ENCODE measurements at places on chromosomes 7 and 10.

DNA sequence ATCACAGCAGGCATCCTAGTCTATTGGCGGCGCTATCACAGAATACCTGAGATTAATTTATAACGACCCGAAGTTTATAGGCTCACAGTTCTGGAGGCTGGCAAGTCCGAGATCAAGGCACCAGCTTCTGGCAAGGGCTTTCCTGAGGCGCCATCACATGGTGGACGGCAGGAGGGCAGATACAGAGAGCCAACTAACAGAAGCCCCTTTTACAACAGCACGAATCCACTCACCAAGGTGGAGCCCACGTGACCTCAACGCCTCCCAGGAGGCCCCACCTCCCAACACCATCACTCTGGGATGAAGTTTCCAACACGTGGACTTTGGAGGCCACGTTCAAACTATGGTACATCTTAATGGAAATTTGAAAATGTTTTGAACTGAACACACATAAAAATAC lies 255.3 kb downstream of the ELFN1 start:
- no peak for DNase-seq

DNA sequence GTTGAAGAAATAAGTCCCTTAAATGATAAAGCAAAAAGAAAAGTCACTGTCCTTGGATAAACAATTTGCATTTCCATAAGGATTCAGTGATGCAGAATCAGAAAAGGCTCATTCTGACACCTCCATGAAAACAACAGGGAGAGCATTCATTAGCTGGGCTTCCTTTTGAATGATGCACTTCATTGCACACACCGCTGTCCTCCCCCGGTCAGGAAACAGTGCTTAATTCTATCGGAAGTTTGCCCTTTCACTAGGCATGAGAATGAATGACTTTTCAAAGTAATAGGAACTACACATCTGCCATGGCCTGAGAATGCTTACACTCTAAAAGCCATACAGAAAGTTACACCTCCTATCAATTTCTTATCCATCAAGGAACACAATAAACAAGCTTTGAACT lies 4.2 kb downstream of the PCDH15 start:
- DNase-seq, result no peak

DNA sequence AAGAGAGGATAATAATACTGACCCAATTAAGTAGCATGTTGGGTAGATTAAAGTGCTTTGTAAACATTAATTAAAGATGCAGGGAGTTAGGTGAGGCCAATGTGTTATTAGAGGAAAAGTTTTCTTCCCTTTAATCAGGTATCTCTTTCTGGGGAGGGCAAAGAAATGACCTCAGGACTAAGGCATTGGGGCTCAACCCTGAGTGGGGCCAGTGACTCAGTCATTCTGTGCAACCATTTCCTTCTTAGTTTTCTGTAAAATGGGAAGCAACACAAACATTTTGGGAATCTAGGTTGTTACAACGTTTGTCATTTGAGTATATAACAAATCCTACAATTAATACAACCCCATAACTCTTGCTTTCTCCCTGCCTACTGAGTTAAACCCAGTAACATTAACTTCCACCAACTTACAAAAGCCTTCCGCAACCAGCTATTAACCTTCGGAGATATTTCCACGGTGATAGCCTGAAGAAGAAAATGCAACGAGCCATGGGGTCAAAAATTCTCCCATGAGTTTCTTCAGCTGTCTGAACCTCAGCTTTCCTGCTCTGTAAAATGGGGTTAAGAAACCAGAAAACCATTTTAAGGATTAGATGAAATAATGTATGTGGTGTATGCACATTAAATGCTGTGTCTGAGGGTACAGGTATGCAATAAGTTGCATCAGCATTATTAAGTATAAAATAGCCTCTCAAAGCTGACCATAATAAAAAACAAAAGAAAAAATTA lies 965 bp upstream of the PROSER2 start:
- no peak for DNase-seq

- no peak for DNase-seq
Observed at GRCh38 chr10:92490387-92490786, 83.5 kb downstream of the IDE start.

DNA sequence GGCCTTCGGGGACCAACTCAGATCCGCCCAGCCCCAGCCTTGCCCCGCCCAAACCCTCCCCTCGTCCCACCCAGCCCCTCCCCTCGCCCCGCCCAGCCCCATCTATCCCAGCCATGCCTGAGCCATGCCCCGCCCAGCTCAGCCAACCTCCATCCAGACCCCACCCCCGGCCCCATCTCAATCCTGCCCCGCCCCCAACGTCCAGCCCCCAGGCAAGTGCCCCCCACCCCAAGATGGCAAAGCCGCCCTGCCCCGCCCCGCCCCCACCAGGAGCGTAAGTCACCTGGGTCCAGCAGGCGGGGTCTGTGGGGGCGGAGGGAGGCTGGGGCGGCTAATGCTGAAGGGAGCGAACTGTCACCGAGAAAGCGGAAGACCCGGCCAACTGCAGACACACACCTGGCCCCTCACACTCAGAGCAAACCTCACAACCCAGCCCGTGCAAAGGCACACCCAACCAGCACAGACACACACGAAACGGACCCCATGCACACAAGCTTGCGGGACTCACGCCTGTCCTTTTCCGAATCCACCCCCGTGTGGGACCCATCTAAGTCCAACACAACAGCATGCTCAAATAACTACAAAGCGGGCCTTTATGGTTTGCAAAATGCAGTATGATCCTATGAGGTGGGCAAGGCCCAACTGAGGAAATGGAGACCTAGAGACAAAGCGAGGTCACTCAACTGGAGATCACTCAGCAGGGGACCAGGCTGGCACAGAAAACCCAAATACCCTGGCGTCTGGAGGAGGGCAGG lies 11.5 kb upstream of the OGA start:
- no peak for DNase-seq

GRCh38 chr10:28254290-28254985 lies 48.4 kb downstream of the MPP7 start:
- DNase-seq, result no peak

DNA sequence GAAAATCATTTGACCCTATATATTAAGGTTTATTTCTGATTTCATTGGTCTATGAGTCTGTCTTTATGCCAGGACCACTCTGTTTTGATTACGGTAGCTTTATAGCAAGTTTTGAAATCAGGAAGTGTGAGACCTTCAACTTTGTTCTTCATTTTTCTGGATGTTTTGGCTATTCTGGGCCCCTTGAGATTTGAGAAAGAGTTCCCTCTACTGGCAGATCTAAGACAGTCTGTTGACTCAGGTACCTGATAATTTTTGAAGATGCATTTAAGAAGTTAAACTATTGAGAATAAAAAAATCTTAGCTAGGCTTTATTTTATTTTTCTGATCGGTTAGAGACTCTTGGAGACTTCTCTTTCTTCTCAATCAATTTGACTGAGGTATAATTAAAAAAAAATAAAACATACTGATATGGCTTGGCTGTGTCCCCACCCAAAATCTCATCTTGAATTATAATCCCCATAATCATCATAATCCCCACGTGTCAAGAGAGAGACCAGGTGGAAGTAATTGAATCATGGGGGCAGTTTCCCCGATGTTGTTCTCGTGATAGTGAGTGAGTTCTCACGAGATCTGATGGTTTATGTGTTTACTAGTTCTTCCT lies 209.2 kb downstream of the SNX10 start:
- DNase-seq, result no peak

GRCh38 chr10:93580828-93581227 lies 14.4 kb downstream of the FFAR4 start:
- no peak for DNase-seq

DNA sequence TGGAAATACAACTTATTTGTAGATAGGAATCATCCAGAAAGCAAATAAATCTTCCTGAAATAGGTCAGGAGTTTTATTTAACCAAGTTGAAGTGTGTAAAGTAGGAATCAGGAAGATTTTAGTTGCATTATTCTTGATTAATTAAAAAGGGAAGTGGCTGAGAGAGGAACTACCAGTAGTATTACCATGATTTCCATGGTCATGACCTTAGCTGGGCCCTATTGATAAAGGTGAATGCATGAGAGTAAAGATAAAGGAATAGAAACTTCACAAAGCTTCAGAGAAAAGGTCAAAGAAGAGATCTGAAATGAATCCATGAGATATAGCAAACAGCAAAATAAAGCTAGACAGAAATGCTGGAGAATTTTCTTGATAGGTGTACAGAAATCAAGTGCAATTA lies 46.2 kb upstream of the DLX6 start:
- DNase-seq, result no peak

DNA sequence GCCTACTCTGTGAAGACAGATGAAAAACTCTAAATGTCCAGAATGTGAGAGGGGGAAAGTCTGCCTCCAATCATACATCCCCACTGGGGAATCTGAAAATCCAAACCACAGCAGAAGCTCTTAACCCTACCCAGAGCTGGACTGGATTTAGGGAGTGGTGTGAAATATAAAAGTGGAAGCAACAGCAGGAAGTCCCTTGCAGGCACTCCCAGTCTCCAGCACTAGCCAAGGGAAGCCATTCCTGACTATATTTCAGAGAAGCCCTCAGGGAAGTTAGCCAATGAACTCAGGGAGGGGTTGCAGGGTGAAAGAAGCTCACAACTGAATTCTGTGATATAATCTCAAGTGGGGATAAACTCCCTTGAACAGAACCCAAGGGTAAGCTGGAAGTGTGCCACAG lies 51.5 kb downstream of the CRPPA start:
- no peak for DNase-seq

DNA sequence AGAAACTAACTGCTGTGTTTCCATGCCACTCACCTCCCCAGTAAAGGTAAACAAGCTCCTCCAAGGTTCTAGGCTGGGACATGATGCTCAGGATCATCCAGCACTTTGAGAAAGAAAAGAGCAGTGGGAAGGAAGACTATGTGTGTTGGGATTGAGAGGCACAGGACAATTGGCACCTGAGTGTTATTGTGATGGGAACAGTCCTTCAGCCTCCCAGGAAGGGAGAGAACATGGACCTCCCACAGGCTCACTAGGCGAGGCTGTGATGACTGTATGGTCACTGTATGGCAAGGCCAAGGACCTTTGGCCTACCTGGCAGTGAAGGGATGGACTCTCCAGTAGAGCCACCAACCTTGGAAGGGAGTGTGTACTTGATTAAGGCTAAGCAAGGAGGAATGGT lies 123.2 kb upstream of the UNC5B start:
- DNase-seq, result no peak

DNA sequence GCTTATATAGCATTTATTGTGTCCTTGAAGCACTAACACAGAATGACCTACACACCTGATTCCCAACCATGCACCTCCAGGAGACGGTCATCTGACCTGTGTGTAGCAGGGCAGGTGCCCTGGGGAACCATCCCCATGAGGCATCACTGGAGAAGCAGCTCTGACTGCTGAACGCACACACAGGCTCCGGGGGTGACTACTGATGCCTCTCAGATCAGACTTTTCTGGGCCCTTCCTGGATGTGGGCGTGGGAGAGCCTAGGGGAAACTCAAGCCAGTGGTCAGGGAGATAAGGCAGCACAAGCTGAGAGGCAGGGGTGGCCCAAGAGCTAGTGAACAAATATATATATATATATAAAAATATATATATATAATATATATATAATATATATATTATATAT lies 37.6 kb downstream of the CPXM2 start:
- no peak for DNase-seq

GRCh38 chr7:28617308-28617880 lies 205.1 kb downstream of the CREB5 start:
- no peak for DNase-seq

- DNase-seq, result no peak
Observed at GRCh38 chr7:114956702-114957101, 34.8 kb downstream of the MDFIC start.

DNA sequence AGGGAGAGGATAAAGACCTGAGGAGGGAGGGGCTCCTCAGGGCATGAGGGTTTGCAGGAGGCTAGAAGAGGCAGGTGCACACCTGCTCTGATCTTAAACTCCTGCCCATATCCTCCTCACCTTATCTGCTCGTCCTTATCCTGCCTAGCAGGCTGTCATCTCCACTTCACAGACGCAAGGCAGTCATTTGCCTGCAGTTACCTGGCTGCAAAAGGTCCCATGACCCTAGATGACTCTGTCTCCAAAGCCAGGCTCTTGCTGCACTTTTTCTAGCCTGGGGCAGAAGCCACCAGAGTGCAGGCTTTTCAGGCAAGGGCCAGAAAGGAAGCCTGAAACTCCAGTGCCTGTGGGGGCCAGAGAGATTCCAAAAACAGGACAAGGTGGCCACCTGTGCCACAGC lies 1.7 kb upstream of the ZNF853 start:
- DNase-seq, result no peak

GRCh38 chr7:36896418-36896817 lies 172.1 kb upstream of the AOAH start:
- DNase-seq, result no peak

GRCh38 chr7:157235357-157236333 lies 96.9 kb downstream of the UBE3C start:
- no peak for DNase-seq

GRCh38 chr7:19294619-19295018 lies 149.4 kb upstream of the FERD3L start:
- DNase-seq, result no peak

DNA sequence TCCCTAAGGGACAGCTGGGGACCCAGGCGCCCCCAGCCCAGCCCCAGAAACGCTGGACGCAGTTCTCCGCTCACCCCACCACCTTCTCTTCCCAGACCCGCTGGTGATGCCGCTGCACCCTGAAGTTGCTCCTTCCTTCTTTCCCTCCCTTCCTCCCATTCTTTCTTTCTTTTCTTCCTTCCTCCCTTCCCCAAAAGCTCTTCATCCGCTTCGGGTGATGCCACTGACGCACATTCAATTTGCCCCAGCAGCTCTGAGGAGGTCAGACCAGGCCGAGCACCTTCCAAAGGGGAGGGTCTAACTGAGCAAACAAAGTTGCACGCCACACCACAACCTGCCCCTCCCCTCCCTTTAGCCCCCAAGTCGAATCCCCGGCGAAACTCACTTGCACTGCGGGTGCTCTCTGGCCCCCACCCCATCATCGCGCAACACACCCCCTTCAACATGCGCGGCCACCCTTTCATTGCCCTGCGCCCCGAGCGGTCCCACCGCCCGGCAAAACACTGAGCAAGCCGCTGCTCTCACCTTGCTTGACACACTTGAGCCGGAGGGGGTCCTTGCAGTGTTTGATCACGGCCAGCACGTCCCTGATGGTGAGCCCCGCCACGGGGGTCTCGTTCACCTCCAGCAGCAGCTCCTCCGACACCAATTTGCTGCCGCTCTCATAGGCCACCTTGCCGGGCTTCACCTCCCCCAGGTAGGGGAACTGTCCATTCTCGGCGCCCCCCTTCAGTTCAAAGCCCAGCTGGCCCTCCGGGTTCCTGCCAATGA lies 787 bp downstream of the MAGI2 start:
- no peak for DNase-seq

GRCh38 chr10:12056748-12057147 lies 12.0 kb upstream of the DHTKD1 start:
- no peak for DNase-seq

- no peak for DNase-seq
Observed at GRCh38 chr10:3803927-3804741, 19.1 kb upstream of the KLF6 start.

DNA sequence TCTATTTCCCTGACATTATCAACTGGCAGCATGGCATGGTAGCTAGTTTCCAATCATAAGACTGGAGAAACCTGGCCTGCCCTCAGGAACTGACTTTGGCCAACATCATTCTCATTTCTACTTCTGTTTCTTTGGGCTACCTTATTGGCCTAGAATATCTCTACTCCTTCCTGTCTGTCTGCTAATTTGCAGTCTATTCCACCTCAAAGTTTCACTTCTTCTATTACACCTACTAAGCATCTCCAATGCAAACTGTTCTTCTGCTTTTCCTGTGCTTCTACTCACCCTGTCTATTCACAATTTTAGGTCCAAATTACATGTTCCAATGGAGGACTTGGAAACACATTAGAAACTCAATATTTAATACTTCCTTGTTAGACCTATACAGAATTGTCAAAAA lies 65.6 kb downstream of the ZNF503 start:
- no peak for DNase-seq

- no peak for DNase-seq
Observed at GRCh38 chr7:112449353-112449752, 907 bp upstream of the IFRD1 start.
